CD4-positive, alpha-beta T cell treated with Interleukin-2 at 100 ng/mL for 4 hours (primary cell): ENCODE measurements at places on chromosomes 6 and 20.
A peak's percentile ranks its signal among the peaks of the same experiment; 100 is the strongest.

- no peak for DNase-seq
Observed at GRCh38 chr20:10861090-10861489, 187.3 kb upstream of the JAG1 start.

DNA sequence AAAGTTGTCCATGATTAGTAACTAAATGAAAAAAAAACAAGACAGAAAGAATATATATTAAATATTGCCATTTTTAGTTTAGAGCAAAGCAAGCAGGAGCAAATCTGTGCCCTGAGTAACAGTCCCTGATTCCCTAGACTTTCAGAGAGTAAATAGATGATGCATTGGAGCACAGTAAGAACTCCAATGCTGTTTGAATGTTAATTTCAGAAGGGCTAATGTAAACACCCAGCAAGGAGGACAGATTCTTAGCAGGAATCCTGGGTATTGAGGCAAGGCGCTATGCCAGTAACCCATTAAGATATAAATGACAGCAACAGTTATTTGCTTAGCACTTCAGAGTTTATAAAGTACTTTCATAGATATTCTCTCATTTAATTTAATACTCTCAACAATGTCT, 15.6 kb upstream of the NRSN1 start:
- DNase-seq: no peak

DNA sequence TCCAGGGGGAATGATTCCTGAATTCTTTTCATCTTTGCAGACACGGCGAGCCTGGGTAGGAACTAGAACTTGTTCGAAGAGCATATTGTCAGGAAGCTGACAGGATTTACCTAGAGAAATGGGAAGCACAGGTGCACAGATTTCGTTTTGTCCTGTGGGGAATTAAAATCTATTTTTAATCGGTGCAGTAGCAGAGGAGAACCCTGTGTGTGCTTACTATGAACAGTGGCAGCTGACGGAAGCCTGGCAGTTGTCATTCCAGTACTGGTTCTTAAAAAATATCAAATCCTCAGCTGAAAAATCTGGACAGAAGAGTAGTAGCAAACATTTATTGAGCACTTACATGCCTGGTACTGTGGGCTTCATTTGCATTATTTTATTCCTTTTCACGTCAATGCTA, 609.0 kb downstream of the QKI start:
- DNase-seq: no peak

DNA sequence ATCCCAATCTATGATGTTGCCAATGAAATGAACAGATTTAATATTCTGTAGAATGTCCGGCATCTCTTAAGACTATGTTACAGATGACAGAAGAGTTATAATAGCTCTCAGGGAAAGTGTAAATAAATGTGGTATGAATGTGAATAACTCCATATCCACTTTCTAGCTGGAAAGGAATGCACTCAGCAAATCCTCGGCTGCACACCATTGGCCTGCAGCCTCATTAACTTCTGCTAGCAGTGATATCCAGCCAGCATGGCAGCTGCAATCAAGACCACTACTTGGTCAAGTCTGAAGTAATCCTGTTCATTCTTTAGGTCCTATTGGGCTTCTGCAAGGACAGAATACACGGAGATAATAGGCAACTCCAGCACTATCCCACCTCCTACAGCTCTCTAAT, 17.3 kb upstream of the MICA start:
- DNase-seq: no peak

DNA sequence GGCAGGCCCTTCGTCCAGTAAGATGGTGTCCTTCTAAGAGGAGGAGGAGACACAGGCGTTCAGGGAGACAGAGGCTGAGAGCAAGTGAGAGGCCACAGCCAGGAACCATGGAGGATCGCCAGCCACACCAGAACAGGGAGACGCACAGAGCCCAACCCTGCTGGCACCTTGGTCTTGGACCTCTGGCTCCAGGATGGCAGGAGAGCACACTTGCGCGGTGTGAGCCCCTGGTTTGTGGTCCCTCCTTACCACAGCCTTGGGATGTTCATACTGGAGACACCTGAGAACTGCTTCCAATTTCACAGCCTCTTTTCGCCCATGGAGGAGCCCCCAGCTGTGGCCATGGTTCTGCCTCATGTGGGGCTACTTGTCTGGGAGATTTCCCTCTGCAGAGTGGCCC, 222.4 kb downstream of the DLL1 start:
- no peak for DNase-seq

DNA sequence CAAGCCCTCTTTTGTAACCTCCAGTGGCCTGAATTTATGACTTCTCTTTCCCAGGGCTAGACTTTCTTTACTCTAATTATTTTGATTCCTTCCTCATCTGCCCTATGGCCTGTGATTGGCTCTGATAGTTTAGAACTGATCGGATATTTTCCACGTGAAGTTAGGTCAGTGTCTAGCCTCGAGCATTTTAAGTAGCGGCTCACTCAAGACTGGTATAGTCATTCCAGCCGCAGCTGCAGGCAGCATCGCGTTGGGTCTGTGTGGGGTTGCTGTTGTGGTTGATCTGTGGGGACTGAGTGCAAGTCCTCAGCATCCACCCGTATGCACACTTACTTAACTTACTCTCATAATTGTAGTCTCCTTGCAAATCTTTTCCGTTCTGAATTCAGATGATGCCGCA, 105.7 kb downstream of the SMOC2 start:
- DNase-seq: no peak

GRCh38 chr6:82608781-82609180, 245.2 kb downstream of the TPBG start:
- DNase-seq: no peak

DNA sequence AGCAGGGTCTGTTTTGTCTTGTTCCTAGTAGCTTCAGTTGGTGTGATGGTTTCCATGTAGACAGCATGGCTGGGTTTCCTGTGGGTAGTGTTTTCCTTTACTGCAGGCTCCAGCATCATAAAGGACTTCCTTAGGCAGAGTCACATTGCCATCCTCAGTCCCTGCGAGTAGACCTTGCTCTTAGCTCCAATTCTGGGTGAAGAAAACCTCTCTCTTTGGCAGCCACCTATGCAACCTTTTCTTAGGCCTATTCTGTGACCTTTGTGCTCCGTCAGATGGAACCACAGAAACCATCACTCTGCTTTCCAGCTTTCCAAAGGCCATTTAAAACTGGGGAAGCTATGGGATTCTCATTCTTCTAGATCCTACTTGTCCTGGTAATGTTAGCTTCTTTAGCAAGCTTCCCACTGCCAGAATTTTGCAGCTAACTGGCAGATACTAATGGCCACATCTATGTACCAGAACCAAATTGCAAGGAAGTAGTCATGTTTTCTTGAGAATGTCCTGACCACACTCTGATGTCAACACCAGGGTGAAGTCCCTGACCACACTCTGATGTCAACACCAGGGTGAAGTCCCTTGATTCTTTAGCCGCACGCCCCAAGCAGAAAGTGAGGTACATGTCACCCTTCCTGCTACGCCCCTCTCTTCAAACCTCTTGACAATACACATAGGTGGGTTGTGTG, 646.6 kb upstream of the HS3ST5 start:
- DNase-seq: peak; percentile 19

DNA sequence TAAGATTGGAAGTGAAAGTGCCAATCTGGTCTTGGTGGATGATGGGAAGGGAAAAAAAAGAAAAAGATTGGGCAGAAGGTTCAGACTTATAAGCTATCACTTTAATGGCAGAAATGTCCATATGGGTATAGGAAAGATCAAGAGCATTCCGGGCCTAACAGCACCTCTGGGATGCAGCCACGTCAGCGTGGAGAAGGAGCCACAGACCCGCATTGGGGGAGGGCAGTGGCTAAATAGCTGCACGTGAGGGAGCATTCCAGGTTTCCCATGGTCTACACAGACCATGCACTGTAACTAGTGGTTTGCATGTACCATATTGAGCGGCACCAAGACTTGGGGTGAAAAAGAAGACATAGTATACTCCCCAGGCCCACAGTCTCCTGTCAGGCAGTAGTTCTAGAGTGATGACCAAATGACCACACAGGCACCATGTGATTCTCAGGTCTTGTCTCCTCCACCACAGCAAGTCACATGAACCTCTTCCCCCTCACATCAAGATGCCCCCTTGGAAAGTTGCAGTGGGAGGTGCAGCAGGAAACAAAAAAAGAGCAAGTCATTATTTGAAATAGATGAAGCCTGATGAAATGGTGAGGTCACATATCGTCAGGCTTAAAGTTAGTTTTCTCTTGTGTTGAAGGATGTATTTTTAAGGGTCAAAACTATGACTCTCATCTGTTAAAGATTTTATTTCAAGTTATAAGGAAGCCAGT, 94.4 kb upstream of the TNFAIP3 start:
- no peak for DNase-seq

DNA sequence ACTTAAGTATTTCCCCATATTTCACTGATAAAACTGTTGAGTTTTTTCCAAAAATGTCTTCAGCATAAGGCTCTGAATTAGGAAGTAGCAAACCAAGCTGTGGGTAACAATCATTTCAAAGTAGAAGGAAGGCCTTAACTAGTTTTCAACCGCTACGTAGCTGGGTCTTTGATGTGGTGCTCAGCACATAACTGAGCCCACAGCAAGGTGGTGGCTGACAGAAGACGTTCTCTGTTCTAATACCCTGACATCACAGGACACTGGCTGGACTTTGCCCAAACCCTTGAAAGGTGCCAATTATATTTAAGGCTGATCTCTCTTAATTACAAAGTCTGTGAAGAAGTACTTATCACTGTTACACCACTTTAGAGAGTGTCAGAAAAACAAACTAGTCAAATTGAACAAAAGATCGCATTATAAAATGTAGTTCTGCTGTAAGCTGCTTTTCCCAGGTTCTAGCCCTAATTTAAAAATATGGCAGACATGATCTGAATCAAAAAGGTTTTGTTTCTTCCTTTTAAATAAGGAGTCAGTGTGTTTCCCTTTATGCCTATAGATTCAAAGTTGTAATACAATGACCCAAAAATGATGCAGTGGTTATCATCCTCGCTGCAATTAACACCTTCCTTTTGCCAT, 26.7 kb downstream of the MAN1A1 start:
- peak; percentile 55 for DNase-seq

GRCh38 chr20:15817351-15817750, 755.9 kb downstream of the KIF16B start:
- no peak for DNase-seq

DNA sequence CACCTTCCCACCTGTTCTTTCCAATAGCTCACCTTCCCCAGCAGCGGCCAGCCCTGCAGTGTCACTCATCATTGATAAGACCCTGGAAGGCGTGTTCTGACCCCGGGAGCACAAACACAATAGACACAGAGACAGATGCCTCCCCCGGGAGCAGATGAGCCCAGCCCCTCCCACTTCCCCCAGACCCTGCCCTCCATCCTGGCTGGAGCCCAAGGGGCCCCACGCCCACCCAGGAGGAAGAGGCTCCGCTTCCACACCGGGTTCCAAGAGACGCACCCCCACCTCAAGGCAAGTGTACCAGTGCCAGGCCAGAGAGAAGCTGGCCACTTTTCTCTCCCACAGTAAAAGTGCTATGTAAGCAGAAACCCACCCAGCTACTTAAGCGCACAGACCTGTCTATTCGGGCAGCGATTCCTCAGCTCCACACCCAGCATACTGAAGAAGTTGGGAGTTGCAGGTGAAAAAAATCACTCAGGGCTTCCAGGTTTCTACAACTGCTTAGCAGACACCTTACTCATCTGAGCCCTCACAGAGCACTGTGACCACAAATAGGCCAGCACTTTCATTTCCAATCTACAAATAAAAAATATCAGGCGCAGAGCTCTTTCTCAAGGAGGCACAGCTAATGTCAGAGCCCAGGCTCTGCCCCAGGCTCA, 93.4 kb upstream of the NXT1 start:
- DNase-seq: no peak

DNA sequence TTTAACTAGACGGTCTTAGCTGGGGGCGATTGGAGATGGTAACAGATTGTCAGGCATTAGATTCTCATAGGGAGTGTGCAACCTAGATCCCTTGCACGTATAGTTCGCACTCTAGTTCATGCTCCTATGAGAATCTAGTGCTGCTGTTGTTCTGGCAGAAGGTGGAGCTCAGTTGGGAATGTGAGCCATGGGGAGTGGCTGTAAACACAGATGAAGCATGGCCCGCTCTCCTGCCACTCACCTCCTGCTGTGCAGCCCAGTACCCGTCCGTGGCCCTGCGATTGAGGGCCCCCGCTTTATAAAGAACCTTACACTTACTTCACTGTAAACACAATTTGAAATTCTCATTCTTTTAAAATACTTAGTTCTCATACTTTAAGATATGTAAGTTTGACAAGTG, 339.4 kb downstream of the CDH26 start:
- no peak for DNase-seq

- no peak for DNase-seq
Observed at GRCh38 chr6:29975561-29975907, 33.2 kb downstream of the HLA-A start.

- DNase-seq: no peak
Observed at GRCh38 chr20:50246367-50247195, 56.0 kb downstream of the CEBPB start.

DNA sequence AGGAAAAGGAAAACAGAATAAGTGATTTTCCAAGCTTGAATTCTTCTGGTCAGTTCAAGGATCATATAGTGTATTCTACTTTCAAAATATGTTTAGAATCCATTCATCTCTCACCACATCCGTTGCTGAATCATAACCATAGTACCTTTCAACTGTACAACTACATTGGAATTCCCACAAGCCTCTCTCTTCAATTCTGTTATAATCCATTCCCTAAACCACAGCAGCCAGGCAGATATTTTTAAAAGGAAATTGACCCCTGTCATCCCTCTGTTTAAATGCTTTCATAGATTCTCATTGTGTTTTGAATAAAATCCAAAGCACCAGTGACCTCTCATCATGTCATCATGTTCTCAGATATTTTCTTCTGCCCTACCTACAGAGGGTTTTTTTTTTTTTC, 412.7 kb downstream of the GRIK2 start:
- no peak for DNase-seq

DNA sequence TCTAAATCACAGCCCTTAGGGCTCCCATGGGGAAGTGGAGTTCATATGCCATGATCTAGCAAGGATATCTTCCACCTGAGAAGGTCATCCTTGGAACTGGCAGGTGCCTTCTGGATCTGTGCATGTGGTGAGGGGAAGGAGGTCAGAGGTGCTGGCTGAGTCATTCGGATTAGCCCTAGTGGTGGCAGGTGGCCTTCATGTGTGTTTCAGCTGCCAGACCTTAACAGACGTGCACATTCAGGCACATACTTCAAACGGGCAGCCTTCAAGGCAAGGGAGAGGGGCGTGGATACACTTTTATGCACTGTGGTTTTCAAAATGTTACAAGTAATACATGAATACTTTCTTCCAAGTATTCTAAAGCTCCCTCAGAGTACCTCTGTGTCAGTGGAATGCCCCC, 51.2 kb downstream of the BMP6 start:
- no peak for DNase-seq

GRCh38 chr6:897528-898207, 204.7 kb upstream of the EXOC2 start:
- no peak for DNase-seq
